ENCODE measurements at places on chromosomes 11 and 22. TPM values are rescaled to one million over a fixed set of nuclear protein-coding genes. Genes with fewer than 3 reads are reported as not detected.

Gene UBE2L6
- 31.4 TPM for total RNA-seq

Gene PRDM11
- 8.2 TPM for total RNA-seq

Gene XNDC1N
- total RNA-seq = 2.3 TPM

Gene POTEH
- not detected for total RNA-seq
